ENCODE measurements at places on chromosomes 16 and 17.
A peak's percentile ranks its signal among the peaks of the same experiment; 100 is the strongest.

DNA sequence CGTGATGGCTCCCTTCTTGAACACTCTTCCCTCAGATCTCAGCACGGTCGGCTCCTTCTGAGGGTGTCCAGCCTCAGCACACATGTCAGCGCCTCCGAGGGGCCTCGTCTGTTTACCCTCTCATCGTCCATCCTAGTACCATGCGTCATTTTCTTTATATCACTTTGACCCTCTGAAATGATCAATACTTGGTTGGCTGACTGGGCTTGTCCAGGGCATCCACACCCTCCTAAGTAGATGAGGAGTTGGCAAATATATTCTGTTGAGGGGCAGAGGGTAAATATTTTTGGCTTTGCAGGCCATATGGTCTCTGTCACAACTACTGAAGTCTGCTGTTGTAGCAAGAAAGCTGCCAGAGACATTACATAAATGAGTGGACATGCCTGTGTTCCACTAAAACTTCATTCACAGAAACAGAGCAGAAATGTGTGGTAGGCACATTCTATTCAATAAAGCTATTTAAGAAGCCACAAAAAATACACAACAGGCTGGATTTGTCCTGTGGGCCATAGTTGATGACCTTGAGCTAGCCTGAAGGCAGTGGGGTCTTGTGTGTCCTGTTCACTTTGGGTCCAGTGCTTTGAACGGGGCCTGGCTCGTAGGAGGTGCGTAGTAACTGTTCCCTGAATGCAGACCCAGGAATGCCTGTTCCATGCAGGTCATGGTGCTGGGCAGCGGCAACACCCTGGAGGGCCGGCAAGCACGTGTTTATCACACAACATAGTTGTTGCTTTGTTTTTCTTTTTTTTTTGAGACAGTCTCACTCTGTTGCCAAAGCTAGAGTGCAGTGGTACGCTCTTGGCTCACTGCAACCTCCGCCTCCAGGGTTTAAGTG, 185.8 kb downstream of the SNX29 start:
- no peak for DNase-seq

DNA sequence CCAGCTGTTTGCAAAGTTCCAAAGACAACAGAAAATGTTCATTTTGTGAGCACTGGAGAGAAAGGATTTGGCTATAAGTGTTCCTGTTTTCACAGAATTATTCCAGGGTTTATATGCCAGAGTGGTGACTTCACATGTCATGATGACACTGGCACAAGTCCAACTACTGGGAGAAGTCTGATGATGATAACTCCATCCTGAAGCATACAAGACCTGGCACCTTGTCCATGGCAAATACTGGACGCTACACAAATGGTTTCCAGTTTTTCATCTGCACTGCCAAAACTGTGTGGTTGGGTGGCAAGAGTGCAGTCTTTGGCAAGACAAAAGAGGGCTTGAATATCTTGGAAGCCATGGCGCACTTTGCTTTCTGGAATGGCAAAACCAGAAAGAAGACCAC, 385.0 kb downstream of the CDH11 start:
- DNase-seq, result no peak

GRCh38 chr16:48347980-48348379, 37.2 kb downstream of the SIAH1 start:
- no peak for DNase-seq

- DNase-seq, result no peak
These were observed 4.8 kb upstream of the GOSR1 start for GRCh38 chr17:30472238-30472890.

DNA sequence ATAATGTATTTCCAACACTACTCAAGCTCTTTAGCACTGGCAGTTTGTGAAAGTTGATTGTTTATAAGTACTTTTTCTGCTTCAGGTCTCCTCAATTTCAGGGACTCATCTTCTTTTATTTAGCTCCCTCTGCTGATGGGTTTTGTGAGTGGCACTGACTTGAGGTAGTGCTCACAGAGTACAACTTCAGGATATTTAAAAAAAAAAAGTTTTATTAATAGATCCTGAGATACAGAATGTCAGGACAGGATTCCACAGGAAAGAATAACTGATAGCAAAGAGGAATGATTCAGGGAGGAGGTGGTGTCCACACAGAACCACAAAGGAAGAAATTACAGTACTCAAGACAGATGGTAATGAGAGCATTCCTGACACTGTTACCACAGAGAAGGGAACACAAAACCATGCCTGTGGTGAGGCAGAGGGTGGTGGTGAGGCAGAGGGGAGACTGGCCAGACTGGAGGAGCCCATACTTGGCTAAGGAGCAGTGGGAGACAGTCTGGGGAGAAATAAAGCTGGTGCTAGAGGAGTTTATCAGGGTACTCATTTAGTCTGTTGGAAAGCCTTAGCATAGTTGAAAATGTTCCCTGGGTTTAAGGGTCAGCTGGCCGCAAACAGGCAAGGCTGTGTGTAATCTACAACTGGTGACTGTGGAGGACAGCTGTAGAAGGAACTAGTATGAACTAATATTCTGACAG, 63.7 kb downstream of the SPAG9 start:
- peak; percentile 92 for DNase-seq

DNA sequence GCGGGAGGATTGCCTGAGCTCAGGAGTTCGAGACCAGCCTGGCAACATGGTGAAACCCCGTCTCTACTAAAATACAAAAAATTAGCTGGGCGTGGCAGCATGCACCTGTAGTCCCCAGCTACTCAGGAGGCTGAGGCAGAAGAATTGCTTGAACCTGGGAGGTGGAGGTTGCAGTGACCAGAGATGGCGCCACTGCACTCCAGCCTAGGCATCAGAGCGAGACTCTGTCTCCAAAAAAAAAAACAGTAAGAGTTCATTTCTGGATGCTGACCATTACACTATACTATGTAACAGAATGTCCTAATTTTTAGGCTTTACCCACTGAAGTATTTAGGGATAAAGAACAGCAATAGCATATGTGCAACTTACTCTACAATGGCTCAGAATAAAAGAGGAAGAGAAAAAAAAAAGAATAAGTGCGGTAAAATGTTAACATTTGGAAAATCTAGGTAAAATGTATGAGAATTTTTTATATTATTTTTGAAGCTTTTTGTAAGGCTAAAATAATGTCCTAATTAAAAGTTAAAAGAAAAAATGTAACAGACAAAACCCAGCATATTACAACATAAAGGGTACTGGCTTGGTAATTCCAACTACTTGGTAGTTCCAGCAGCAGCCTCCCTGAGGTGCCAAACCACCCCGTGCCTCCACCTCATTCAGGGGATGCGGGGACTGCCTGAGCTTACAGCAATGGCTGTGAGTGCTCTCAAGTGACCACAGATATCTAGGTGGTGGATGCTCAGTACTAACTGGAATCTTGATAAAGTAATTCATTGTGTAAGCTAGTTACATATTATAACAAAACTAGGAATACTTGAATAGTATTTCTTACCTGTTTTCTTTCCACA, 10.9 kb downstream of the COPS3 start:
- no peak for DNase-seq

GRCh38 chr16:78538919-78539318, 439.5 kb downstream of the WWOX start:
- DNase-seq, result no peak

DNA sequence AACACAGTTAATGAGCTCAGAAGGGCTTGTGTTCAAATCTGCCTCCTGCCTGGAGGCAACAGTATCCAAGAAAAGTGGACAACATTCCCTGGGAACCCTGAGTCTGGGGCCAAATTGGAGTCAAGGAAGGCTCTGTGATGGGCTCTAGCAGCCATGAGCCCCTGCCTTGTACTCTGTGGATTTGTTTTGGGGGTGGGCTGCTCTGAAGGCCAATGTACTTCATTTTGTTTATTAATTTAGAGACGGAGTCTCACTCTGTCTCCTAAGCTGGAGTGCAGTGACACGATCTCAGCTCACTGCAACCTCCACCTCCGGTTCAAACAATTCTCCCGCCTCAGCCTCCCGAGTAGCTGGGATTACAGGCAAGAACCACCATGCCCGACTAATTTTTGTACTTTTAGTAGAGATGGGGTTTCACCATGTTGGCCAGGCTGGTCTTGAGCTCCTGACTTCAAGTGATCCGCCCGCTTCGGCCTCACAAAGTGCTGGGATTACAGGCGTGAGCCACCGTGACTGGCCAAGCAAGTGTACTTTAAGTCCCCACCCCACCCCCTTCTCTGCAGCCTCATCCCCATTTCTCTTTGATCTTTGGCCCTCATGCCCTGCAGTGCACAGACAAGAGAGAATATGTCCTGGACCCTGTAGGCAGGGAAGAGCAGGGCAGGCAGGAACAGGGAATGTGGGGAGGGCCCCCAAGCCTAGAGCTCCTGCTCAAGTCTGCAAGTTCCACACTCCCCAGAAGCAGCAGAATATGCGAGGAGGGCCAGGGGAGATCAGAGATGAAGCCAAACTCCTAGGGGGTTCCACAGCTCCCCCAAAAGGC, 2.7 kb upstream of the GIP start:
- DNase-seq, result no peak

- no peak for DNase-seq
These were observed 15.1 kb downstream of the ZNF267 start for GRCh38 chr16:31888735-31889134.

DNA sequence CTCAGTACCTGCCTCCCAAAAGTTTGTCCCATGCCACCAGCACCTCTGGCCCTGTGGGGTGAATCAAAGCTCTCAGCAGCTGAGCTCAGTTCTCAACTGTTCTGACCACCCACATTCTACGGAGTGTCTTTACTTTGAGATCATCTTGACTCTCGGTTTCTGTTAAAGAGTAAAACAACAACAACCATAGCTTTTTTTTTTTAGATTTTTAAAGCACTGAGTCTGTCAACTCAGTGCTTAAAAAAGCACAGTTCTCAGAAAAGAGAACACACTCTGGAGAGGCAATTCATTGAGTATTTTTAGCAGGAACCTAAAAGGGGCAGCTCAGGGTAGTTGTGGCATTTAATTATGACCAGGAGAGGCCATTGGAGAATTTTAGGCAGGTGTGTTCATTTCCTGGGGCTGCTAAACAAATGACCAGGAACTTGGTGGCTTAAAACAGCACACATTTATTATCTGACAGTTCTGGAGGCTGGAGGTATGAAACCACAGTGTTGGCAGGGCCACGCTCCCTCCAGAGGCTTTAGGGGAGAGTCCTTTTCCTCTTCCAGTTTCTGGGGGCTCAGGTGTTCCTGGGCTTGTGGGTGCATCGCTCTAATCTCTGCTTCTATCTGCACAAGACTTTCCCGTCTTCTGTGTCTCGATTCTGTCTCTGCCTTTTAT, 6.7 kb upstream of the WFIKKN2 start:
- no peak for DNase-seq

DNA sequence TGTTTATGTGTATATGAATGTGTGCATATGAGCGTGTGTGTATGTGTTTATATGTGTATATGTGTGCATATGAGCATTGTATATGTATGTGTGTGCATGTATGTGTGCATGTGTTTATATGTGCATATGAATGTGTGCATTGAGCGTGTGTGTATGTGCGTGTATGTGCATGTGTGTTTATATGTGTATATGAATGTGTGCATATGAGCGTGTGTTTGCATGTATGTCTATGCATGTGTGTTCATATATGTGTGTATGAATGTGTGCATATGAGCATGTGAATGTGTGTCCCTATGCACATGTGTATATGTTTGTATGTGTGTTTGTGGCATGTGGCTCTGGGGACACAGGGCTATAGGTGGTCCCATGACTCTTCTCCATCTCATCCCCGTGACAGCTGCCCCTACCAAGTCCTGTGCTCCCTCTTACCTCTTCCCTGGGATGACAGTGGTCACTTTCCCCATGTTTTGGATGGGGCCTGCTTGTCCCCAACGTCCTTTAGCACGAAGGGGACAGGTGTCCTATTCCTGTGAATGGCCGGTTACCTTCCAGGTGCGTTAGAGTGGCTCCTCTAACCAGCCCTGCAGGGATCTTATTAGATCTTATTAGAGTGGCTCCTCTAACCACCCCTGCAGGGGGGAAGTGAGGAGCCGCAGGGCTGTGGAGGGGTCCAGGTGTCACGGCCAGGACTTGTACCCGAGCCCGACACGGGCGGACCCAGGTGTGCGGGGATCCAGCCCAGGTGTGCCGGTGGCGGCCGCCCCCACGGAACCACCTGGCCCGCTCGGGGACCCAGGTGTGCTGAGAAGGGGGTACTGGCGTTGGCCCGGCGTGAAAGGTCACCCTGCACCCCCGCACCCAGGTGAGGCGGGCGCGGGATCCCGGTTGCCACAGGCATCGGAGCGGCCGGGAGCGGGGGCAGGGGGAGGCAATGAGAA, 105.6 kb downstream of the SEC14L1 start:
- no peak for DNase-seq

GRCh38 chr16:19712418-19713058, 5.5 kb downstream of the KNOP1 start:
- no peak for DNase-seq

GRCh38 chr17:48543107-48543853, 1.6 kb downstream of the HOXB2 start:
- peak; percentile 75 for DNase-seq

DNA sequence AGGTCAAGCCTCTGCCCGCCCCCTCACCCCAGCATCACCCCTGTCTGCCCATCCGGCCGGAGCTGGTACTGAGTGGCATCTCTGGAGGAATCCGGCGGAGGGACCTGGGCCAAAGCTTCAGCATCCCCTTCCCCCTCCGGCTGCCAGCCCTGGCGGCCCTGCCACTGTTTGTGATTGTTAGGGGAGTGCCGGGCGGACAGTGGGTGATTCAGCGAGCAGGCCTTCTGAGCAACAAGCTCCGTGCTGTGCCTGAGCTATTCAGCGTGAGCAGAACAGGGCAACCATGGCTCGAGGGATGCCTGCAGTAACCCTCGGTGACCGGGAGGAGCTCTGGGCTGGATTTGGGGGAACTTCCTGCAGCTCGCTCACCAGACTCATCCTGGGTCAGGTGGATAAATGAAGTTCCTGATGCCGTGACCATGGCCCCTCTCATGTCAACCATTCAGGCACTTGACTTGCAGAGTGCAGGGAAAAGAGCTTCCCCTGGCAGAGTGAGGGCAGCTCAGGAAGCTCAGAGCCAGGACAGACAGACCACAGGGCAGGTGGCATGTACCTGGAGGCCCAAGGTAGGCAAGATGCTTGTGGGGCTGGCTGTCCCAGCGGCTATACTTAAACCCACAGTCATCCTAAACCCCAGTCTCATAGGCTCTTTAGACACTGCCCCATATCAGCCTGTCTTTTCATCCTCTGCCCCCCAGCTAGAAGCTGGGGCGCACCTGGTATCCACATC, 24.3 kb upstream of the MLKL start:
- DNase-seq, result peak; percentile 87

DNA sequence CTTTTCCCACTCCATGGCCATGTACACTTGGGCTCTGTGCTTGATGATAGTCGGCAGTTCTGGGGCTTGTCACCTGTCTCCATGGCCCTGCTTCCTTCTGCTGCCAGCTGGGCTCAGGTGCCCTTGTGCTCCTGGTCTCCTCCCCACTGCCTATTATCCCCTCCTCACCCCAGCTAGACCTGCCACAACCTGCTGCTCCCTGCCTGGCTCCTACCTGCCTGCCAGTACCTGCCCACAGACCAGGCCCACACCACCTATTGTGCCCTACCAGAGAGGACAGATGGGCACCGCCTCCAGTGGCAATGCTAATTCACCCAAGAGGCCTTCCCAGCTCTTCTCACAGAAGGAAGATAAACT, 538 bp upstream of the RAPGEFL1 start:
- no peak for DNase-seq
